ENCODE measurements at places on chromosomes 16 and 17.

- DNase-seq, result no peak
These were observed 34.0 kb downstream of the UBE2G1 start for GRCh38 chr17:4332296-4332970.

- DNase-seq, result peak; percentile 61
These were observed 14.3 kb downstream of the KPNB1 start for GRCh38 chr17:47663912-47664623.

GRCh38 chr17:19876529-19877161, 8.9 kb upstream of the ULK2 start:
- peak; percentile 44 for DNase-seq

DNA sequence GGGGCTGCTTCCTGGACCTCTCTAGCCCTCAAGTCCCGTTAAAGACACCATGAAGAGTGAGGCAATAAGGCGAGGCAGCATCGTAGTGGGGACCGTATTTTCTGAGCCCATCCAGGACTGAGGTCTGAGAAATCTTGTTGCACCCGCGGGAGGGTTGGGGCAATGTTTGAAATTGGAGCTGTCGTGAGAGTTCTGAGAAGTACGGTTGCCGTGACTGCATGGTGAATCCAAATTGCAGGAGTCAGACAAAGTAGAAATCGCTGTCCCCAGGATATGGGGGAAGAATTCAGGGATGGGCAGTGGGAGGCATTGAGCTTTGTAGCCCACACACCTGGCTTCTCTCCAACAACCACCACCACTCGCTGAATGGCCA, 42.0 kb upstream of the RPL38 start:
- DNase-seq, result no peak

- DNase-seq, result no peak
These were observed 8.4 kb downstream of the PIMREG start for GRCh38 chr17:6452471-6453266.

Data from stimulated activated naive CD8-positive, alpha-beta T cell treated with anti-CD3 and anti-CD28 coated beads, Interleukin-15, Interleukin-2, amounts not matched to agents 100 U/mL and 50 U/mL, for 24 hours (primary cell).